ENCODE measurements at places on chromosomes 13 and 19.

GRCh38 chr19:18991006-18991405 is 42.3 kb downstream of the SUGP2 start:
- no peak for DNase-seq

GRCh38 chr13:74567485-74567884 is 433.3 kb upstream of the KLF12 start:
- DNase-seq: no peak

DNA sequence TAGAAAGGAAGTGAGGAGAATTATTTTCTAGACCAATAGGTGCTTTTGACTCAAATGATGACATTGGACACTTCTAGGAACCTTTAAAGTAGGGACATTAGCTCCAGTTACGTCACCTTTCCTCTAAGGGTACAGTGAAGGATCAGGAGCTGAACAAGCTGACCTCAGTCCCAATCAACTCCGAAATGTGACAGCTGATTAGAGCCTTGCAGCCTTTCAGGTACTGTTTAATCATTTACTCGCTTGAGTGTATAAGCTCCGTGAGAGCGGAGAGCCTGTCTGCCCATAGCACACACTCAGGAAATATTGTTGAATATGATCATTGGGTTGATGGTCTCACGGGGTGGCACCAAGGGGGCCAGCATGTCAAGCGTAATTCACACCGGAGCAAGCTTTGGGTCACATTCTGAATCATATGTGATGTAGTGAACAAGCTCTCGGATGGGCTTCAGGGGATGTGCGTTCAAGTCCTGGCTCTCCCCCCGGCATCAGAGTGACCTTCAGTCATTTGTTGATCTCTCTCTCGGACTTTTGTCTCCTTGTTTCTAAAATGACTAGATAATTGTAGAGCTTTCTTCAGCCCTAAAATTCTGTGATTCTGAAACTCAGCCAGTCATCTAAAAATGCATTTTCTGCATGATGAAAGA is 141.9 kb downstream of the ZIC5 start:
- DNase-seq: no peak

GRCh38 chr13:64993514-64994164 is 2236.5 kb downstream of the PCDH9 start:
- DNase-seq: no peak

GRCh38 chr13:32745509-32745908 is 159.3 kb downstream of the PDS5B start:
- no peak for DNase-seq

- no peak for DNase-seq
Observed at GRCh38 chr13:100540621-100541020, 48.0 kb downstream of the GGACT start.

DNA sequence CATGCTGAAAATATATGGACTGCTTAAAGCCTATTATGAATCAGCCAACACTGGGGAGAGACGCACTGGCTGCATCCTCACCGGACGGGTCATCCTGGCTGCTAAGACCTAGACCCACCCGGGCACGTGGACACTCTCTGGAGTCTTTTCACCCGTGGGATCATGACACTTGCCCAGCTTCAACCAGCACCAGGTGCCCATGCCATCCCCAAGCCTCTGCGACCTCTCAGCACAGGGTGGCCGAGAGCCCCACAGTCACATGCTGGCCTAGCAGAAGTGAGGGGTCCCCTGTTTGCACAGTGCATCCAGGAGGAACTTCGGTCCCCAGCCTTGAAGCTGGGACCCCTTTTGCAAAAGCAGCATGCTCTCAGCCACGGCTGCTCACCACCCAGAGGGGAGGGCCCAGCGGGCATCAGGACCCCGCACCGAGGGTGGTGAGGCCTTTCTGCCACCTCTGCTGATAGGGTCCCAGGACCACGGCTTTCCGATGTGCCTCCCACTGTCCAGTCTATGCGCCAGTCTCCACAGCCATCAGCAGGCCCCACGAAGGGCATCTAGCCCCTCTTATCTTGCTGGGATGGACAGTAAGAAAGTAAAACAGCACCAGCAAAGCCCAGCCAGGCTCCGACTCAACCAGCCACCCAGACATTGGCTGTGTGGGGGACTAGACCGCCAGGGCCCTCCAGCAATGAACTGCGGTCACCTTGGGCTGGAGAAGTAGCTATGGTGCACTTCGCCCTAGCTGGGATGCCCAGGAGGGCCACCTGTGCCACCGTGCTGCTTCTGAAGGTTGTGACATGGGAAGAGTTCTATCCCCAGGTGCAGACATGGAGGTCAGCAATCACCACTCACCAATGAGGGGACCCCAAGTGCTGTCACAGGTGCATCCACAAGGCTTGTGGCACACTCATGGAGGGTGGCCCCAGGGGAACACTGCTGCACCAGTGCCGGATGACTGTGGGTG is 73.1 kb downstream of the CEBPG start:
- no peak for DNase-seq

DNA sequence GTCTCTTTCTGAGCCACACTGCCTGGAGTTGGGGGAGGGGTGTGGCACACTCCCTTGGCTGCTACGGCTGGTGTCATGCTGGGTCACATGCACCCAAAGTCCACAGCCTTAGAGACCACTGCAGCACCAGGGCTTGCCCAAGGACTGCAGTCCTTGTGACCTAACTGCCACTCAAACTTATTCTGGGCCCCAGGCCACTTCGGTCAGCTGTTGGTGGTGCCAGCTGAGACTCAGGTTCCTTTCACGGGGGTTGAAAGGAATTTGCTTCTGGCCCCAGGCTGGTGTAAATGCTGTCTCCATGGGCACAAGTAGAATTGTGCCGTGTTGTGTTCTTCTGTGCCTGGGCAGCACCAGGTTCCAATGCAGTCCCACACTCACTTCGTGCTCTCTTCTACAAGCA is 9.5 kb upstream of the VN1R1 start:
- DNase-seq: no peak

DNA sequence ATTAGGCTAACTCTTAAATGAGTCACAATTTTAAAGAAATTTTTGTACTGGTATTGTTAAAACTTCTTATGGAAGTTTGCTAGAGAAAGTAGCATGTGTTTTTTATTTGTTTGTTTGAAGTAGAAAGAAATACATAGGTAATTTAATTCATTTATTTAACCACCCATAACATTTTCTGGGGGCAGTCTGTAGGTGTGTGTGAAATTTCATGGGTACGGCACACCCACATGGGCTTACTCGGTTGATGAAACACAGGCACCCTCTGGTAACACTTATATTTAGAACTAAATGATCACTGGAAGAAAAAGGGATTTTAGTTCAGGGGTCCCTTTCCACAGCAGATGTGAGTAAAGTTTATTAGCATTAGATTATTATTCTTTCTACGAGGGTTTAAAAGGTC is 88.1 kb downstream of the DGKH start:
- DNase-seq: no peak

DNA sequence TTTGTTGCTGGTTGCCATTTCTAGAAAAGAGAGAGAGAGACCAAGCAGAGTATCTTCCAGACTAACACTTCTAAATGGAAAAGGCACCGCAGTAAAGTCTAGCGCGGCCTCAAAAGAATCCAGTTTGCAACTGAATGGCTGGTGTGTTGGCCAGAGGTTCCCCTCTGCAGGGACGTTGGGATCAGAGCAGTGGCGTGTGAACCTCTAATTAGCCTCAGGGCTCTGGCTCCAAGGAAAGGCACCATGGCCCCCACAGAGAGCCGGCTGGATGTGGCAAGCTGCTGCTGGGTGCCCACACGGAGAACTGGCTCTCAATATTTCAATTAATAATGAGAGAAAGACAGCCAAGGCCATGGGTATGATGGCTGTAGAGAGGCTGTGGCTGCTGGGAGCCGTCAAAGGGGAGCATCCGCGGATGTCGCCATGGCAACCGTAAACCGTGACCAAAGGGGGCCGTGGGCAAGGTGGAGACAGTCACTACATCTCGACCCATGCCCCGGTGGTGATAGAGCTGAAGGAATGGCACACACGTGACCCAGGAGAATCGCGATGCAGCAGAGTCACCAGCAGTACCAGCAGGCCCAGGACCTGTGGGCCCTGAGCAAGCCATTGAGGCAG is 9.5 kb downstream of the VSTM2B start:
- DNase-seq: no peak

DNA sequence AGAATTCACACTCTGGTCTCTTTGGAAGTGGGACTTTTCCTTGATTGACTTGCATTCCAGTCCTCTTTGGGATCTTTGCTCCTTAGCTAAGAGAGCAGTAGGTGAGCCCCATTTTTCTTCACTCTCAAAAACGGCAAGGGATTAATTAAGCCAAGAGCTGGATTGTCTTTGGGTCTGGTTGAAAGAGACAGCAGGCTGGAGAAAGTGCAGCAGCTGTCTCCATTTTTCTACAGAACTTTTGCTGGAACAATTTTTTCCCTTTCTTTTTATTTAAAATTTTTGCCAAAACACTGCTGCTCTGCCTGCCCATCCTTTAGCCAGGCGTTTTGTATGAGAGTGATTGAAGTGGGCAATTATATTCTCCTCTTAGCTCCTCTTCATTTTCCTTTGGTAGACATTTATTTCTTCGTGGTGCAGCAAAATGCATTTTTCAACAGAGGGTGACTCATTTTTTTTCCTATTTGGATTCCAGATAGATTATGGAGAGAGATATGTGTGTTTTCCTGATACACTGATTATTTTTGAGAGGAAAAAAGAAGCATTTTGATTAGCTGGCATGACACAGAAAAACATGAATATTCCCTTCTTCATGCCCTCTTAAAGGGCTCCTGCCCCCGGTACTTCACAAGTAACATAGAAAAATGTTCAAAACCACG is 371.2 kb upstream of the NBEA start:
- DNase-seq: no peak

DNA sequence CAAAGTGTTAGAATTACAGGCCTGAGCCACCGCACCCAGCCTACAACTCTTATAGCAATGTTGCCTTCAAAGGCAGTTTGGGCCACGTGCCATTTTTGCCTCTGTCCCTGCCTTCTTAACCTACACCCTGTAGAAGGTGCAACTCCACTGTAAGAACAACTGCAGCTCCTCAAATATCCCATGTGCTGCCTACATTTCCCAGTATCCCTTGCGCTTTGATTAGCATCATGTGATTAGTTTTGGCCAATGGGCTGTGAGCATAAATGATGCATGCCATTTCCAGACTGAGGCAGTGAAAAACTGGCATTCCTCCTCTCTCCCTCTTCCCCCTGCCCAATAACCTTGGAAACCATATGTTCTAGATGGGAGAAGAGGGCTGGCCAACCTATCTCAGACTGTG is 75.2 kb upstream of the MRI1 start:
- DNase-seq: no peak

DNA sequence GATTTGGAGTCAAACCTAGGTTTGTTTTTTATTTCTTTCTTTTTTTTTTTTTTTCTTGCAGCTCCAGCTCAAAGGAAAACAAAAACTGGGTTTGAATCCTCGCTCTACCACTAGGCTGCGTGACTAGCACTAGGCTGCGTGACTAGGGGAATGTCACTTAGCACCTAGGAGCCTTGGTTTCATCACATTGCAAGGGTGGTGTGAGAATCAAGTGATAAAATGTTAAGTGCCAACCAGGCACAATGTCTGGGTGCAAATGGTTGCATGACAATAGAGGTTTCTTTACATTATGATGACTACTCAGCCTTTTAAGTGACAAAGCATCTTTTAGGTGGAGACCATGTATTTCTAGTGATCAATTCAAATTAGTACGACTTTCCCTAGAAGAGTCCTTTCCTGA is 27.9 kb downstream of the RCBTB2 start:
- no peak for DNase-seq

- no peak for DNase-seq
Observed at GRCh38 chr13:101267656-101268055, 148.7 kb downstream of the NALCN start.
